Activated CD4-positive, alpha-beta T cell treated with anti-CD3 and anti-CD28 coated beads, Interleukin-2, amount 50 U/mL, for 1 hour (primary cell): ENCODE measurements at places on chromosomes 2 and 18.

- DNase-seq = no peak
These were observed 183.0 kb downstream of the PMAIP1 start for GRCh38 chr18:60082790-60083189.

GRCh38 chr2:236271851-236272250 lies 7.6 kb upstream of the ASB18 start:
- no peak for DNase-seq

- peak; percentile 31 for DNase-seq
These were observed 5.8 kb upstream of the DGUOK start for GRCh38 chr2:73920577-73921545.

DNA sequence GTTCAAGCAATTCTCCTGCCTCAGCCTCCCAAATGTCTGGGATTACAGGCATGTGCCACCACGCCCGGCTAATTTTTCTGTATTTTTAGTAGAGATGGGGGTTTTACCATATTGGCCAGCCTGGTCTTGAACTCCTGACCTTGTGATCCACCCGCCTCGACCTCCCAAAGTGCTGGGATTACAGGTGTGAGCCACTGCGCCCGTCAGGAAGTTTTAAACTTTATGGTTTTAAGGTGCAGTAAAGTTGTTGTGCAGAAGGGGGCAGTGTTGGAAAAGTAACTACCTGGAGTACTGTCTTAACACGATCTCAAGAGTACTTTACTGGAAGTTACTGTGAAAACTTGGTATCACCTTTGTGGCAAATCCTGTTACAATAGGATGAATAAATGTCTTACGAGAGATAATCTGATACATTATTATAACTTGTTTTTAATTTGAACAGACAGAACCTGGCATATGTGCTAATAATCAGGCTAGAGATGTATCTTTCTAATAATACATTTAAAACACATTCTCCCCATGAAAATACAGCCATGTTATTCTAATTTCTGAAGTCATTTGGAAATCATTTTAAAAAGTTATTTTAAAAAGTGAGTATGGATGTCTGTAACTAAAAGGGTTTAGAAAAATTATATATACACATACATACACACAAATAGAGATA lies 10.8 kb downstream of the SPDYA start:
- peak; percentile 49 for DNase-seq

GRCh38 chr2:111667001-111667400 lies 217.0 kb downstream of the ANAPC1 start:
- DNase-seq = no peak

DNA sequence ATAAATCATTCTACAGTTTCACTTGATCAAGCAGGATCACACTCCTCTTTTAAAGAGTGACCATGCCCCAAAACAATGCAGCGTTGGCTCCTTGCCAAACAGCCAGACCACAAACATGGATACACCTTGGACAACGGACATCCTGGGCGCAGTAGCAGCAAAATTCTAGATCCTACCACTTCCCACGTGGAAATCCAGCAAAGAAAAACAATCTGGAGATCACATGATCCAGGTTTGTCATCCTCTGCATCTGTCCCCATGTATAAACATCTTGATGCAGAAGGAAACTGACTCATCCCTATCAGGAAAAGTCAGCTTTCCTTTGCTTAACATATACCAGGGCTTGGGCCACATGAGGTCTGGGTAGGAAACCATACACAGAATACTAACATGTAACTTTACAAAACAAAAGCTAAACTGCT lies 53.1 kb downstream of the ZNF521 start:
- no peak for DNase-seq

DNA sequence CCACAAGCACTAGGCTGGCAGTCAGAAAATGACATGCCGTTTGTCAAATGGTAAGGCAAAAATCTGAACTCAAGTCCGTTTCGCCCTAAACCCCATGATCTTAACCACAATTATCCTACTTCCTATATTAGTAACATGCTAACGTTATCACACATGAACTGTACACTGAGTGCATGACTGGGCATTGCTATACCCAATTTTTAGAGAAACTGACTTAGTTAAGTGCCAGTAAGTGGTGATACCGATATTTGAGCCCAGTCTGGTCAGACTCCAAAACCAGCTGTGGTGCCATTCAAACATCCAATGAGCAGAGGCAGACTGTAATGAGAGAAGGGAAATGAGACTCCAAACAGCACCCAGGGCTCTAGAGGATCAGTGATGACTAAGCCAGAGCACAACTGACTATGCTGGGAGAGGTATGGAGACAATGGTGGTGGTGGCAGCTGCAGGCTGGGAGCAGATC lies 311.7 kb upstream of the PKDCC start:
- DNase-seq = no peak

- no peak for DNase-seq
These were observed 24.5 kb upstream of the MYO1B start for GRCh38 chr2:191220671-191221070.

DNA sequence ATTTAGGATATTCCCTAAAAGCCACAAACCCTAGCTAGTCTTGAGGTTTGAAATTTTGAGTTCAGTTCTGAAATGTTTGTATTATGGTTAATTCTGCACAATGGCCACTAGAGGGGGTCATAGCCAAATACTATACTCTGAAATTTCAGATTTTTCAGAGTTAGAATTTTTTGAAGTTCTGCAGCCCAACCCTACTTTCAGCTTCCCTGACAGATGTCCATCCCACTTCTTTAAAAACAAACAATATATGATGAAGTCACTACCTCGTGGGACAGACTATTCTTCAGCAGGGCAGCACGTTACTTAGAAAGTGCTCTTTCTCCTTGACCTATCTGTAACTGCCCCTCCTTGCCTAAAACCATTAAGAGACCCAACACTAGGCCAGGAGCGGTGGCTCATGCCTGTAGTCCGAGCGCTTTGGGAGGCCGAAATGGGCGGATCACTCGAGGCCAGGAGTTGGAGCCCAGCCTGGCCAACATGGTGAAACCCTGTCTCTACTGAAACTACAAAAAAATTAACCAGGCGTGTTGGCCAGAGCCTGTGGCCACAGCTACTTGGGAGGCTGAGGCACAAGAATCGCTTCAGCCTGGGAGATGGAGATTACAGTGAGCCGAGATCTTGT lies 48.2 kb upstream of the PAPOLG start:
- no peak for DNase-seq
